ENCODE measurements at places on chromosomes 7 and 10.

DNA sequence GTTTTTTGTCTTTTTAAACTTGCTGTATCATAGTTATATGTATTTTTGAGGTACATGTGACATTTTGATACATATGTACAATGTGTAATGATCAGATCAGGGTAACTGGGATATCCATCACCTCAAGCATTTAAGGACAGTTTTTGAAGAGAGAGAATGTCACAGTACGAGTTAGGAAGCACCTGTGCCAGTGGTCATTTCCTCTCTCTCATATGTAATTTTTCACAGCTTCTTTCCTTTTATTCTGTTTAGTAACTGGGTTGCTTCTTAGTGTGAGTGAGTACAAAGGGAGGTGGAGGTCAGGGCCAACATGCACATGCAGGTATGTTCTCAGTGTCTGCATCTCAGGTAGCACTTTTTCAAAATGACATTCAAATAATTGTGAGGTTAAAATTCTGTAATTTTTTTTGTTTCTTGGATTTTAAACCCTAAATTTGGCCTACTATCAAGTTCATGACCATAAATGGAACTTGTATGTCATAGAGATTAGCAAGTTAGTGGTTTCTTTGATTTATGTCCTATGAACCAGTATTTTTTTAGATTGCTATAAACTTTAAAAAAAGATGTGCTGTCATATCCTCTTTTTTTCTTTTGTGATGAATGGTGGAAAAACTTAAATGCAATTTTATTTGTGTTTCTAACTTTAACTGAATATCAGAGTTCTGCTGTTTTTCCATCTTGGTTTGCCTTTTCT lies 42.7 kb downstream of the SNX10 start:
- DNase-seq: no peak

DNA sequence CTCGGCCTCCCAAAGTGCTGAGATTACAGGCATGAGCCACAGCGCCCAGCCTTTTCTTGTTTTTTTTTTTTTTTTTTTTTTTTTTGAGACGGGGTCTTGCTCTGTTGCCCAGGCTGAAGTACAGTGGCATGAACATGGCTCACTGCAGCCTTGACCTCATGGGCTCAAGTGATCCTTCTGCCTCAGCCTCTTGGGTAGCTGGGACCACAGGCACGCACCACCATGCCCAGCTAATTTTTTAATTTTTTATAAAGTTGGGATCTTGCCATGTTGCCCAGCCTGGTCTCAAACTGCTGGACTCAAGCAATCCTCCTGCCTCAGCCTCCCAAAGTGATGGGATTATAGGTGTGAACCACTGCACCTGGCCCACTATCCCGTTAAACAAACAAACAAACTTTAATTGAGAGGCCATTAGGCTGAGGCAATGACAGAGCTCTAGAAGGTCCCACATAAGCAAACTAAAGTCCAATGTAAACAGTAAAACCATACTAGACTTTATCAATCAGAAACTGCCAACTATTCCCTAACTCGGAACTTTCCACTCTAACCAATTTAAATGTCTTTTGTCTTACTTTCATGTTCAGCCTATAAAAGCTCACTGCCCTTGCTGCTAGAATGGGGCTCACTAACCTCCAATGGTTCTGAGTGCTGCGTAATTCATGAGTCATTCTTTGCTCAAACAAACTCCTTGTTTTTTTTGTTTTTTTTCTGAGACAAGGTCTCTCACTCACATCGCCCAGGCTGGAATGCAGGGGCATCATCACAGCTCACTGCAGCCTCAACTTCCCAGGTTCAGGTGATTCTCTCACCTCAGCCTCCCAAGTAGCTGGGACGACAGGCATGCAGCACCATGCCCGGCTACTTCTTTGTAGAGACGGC lies 1.9 kb downstream of the DHX32 start:
- no peak for DNase-seq

DNA sequence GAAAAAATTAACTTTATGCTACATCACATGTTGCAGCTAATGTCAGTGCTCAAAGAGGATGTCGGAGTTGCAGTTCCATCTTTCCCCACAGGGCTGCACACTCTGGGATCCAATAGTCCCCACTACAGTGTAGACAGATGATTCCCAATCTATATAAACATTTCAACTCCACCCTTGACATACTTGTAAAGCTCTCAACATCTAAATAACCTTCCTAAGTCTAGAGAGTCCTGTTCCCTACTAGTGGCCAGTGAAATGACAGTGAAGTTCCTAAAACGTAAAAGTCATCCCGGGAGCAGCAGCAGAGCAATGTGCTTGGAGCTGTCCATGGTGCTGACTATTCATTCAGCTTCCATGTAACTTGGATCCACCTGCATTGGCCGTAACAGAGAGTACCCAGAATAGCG lies 145.1 kb downstream of the GRM8 start:
- DNase-seq: peak; percentile 8

GRCh38 chr7:7820939-7821338 lies 102.5 kb upstream of the RPA3 start:
- no peak for DNase-seq

DNA sequence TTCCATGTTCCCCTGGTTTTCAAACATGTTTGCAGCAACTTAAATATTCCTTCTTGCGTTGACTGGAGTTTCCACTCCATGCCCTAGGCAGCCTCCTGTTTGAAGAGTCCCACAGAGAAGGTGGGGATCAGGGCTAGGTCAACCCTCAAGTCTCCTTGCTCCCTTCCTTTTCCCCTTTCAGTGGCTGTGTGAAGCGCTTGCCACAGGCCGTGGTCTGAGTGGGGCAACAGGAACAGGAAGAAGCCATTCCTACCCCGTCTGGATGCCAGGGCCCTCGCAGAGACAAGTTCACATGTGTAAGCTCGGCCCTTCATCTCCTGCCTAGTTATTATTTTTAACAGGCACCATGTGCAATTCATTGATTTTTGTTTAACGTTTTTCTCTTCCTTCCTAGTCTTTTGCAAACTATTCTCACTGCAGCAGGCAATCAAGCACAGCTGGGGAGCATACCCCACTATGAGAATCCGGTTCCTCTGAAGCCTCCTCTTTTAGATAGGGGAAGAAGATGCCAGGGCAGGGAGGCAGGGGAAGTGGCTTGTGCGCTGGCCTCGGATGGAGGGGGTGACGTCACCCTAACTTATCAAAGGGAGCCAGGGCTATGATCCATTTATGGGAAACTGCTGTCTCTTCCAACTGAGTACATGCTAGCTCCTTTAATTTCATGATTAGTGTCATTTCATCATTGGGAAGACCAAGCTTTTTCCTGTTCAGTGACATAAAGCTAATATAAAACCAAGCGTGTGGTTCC lies 64.2 kb downstream of the PRLHR start:
- DNase-seq: no peak

DNA sequence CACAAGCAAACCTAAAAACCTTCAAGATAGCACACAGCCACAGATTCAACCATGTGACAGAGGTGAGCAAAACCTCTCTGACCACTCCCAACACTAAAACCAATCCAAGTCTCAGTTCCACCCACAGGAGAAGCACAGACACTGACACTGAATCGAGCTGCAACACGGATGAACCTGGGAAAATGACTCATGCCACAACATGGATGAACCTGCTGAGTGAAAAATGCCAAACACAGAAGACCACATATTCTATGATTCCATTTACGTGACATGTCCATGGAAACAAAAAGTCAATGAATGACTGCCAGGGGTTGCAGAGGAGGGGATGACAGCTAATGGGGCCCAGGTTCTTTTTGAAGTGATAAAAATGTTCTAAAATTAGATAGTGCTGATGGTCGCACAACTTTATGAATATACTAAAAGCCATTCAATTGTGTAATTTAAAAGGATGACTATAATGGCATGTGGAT lies 22.0 kb downstream of the CYTH3 start:
- DNase-seq: peak; percentile 60

DNA sequence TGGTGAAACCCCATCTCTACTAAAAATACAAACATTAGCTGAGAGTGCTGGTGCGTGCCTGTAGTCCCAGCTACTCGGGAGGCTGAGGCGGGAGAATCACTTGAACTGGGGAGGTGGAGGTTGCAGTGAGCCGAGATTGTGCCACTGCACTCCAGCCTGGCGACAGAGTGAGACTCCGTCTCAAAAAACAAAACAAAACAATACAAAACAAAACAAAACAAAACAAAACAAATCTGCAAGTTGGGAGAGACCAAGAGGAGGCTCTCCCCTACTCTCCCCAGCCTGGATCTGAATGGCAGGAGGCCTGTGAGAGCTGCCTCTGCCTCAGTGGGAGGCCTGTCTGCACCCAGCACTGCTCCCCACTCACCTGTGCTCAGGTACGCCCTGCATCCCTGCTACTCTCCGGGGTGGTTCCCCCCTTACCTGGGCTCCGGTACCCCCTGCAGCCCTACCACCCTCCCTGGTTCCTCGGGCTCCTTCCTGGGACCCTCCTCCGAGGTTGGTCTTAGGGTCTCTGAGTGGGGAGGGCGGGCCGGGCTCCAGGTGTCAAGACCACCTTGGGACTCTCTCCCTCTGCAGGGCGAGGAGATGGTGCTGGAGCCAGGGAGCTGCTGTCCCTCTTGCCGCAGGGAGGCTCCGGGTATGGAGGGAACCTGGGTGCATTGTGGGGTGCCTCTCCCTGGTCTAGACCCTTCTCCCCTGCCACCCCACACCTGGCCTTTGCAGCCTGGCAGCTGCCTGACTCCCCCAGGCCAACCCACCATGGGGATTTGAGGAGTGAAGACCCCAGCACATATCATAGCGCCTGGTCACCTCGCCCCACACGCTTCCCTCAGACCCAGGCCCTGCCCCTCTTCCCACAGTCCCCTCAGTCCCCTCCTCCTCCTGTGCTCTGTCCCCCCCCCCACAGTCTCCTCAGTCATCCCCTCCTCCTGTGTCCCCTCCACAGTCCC lies 9.5 kb upstream of the ZNF862 start:
- DNase-seq: no peak

DNA sequence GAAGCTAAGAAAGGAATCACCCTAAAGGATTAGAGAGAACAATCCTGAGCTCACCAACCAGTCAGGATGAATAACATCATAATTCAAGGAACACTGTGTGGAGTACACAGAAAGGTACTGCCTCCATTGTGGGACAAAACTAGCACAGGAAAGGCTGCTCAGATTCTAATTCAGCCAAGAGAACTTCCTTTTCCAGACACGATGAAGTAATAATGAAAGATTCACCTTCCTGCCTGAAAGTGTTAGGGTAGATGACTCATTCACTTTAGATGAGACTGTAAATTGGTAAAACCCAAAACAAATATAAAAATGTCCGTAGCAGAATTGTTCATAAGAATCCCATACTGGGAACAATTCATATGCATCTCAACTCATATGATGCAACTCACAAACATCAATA lies 167.2 kb downstream of the CDC14C start:
- no peak for DNase-seq
